ENCODE measurements at places on chromosomes 11 and 22.

GRCh38 chr11:113952588-113952987 is 22.3 kb upstream of the HTR3A start:
- DNase-seq, result no peak

- DNase-seq, result no peak
Observed at GRCh38 chr11:69984457-69985261, 93.5 kb upstream of the ANO1 start.

GRCh38 chr22:32932176-32932575 is 126.0 kb downstream of the SYN3 start:
- DNase-seq, result no peak

GRCh38 chr11:33880979-33881378 is 10.9 kb downstream of the LMO2 start:
- no peak for DNase-seq

DNA sequence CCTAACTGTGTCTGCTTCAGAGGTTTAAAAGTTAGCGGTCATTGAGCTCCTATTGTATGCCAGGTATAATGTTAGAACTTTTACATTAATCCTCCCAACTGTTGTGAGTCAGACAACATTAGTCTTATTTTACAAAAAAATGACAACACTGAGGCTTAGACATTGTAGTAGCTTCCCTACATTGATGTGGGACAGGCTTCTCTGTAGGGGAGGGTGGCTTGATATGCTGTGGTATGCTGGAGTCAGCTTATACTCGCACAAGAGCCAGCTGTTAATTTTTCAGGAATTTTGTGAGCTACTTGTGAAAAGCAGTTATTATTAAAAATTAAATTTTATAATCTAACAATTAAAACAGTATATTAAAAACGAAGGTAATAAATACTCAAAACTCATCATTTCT is 64.8 kb upstream of the NAV2 start:
- DNase-seq, result no peak

DNA sequence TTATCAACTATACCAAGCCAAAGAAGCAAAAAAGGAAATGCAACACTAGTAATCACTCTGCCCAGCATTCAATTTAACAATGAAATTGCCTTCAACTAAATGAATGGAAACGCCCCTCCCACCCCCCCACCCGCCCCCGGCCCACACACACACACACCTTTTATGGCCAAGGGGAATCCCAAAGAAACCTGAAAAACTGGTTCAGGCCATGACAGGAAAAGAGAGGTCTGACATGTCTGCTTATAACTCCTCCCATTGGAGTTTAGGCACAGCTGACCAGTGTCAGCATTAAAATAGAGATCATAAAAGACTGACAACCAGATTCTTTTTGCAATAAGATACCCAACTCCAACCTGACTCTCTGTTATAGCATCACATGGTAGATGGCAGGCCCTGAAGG is 42.6 kb downstream of the ACER3 start:
- no peak for DNase-seq

GRCh38 chr22:32473388-32473952 is 1.1 kb upstream of the FBXO7 start:
- DNase-seq, result peak; percentile 73

- DNase-seq, result no peak
Observed at GRCh38 chr11:65491614-65492386, 7.0 kb upstream of the MALAT1 start.

DNA sequence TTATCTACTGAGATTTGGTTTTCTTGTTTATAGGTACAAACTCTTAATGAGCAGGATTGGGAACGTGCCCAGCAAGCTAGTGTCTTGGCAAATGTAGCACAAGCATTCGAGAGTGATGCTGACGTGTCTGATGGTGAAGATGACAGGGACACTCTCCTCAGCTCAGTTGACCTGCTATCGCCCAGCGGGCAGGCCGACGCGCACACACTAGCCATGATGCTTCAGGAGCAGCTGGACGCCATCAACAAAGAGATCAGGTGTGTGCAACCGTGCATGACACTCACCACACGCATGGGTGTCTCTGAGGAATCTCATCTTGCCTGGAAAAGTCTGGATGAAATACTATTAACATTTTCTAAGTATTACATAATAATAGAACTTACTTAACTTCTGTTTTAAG is 54.7 kb upstream of the CTTN start:
- DNase-seq, result no peak

DNA sequence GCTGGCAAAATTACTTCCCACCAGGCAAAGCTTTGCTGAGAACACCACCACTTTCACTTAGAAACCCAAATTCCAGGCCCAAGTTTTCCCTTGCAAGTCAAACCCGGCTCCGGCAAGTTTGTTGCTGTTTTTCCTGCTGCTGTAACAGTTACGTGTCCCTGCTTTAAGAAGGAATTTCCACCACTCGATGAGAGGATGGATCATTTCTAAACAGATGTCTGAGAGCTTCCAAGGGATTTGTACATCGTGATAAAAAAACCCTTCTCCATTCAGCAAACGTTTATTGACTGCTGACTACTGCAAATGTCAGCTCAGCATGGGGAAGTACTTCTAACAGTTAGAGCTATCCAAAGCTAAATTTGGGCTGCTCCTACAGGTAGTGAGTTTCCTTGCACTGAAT is 19.7 kb downstream of the P2RX3 start:
- DNase-seq, result no peak

GRCh38 chr22:47406180-47406834 is 643.9 kb downstream of the TBC1D22A start:
- no peak for DNase-seq

- no peak for DNase-seq
Observed at GRCh38 chr11:59859673-59860072, 6.6 kb downstream of the TCN1 start.

Data from midbrain (tissue), 1 donor.